A375 (cell line): ENCODE measurements at places on chromosomes 12 and 14. TPM values are rescaled to one million over a fixed set of nuclear protein-coding genes. Genes with fewer than 3 reads are reported as not detected.

MARK3 gene
- 74.3 and 75.0 TPM in 2 replicates for total RNA-seq

CMKLR1 gene
- 0.21 and 0.23 TPM in 2 replicates for total RNA-seq

IRAK3 gene
- not detected in 2 replicates for total RNA-seq

IFNG-AS1 gene
- total RNA-seq: not detected in 2 replicates

CD163L1 gene
- 0.72 and 1.1 TPM in 2 replicates for total RNA-seq

SCNN1A gene
- total RNA-seq: 1.0 and 1.7 TPM in 2 replicates

SPATA7 gene
- total RNA-seq: 3.3 TPM in 2 replicates

KLHDC2 gene
- 44.6 and 46.9 TPM in 2 replicates for total RNA-seq

RFX4 gene
- not detected in 2 replicates for total RNA-seq

ZDHHC22 gene
- total RNA-seq: not detected in 2 replicates

TPPP2 gene
- total RNA-seq: not detected in 2 replicates
